Brain (organoid and tissue), 16 donors: ENCODE measurements at places on chromosomes 3 and 15.

- no peak for DNase-seq
Measured at GRCh38 chr3:97662762-97663161, 101.8 kb upstream of the ARL6 start.

- DNase-seq: no peak
Measured at GRCh38 chr3:183485093-183485492, 56.7 kb upstream of the MCF2L2 start.

- peak; percentile 53 for DNase-seq
Measured at GRCh38 chr3:127792541-127793292, 29.6 kb downstream of the MGLL start.

- no peak for DNase-seq
Measured at GRCh38 chr3:50318615-50319014, 3.9 kb downstream of the HYAL2 start.

DNA sequence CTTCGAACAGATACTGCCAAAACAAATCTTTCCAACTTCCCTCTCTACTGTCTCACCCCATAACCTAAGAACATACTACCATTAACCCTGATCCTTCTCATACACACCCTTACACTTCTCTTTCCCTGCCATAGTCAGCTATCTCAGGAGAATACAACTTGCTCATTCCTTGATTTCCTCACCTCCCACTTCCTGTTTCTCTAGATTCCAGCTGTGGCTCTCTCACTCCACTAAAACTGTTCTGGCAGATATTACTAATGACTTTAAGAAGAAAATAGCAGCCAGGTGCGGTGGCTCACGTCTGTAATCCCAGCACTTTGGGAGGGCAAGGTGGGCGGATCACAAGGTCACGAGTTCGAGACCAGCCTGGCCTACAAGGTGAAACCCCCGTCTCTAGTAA, 4.6 kb downstream of the LSG1 start:
- no peak for DNase-seq

DNA sequence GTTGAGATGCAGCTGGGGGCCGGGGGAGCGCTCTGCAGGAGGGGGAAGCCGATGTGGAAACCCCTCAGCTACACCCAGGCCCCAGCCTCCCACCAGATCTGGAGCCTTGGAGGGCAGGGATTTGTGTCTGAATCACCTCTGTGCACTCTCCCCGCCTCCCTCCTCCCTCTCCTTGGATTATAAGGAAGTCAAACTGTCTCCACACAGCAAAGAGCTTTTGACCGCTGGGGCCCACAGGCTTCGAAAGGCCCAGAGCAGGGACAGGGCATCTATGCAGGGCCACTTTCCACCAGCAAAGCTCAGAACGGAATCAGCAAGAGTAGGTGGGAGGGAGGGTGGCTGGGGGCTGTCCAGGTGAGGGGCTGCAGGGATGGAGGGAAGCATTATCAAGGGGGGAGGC, 68.9 kb downstream of the IQSEC1 start:
- no peak for DNase-seq

DNA sequence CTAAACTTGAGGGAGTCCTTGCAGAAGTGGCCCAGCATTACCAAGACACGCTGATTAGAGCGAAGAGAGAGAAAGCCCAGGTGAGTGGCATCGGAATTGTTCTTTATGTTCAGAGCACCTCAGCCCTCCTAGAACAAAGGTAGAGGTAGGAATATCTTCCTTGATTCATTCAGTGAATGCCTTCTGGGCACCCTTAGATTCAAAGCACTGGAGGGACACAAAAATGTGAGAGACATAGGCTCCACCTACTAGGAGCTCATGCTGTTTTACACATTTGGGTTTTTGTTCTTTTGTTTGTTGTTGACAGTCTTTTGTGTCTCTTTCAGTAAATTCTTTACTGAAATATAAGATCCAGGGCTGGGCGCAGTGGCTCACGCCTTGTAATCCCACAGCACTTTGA, 68.2 kb downstream of the IQGAP1 start:
- no peak for DNase-seq

GRCh38 chr3:32239307-32240158, 1.1 kb downstream of the CMTM8 start:
- DNase-seq: no peak

- no peak for DNase-seq
Measured at GRCh38 chr15:70712271-70712670, 51.1 kb downstream of the UACA start.

DNA sequence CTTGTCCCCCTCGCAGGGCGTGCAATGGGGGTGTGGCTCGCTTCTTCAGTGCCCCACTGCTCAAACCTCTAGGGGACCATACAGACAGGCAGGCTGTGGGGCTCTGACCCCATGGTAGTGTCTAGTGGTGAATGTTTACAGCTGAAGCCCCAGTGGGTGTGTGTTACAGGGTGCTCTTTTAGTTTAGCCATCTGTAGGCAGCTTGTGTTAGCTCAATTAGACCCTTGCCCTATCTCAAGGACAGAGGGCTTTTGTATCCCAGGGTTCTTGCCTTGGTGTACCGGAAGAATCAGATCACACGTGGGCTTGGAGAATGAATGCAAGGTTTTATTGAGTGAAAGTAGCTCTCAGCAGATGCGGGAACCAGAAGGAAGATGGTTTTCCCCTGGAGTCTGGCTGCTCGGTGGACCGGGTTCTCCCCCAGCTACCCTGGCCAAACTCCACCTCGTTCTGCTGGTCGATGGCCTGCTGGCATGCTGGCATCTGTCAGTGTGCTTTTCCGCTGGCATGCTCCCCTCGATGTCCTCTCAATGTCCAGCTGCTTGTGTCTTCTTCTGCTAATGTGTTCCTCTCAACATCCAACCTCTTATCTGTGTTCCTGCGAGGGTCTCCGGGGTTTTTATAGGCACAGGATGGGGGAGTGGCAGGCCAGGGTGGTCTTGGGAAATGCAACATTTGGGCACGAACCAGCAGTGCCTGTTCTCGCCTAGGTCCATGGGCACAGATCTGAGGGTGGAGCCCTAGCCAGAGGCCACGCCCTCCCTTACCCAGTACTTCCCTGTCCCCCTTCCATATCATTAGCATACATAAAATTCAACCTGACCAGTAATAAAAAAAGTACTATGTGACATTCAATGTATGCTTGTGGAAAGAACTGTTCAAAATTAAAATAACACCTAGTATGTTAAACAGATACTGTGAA, 6.6 kb downstream of the SPCS1 start:
- no peak for DNase-seq

- DNase-seq: no peak
Measured at GRCh38 chr15:99983886-99984286, 250.6 kb upstream of the LYSMD4 start.

DNA sequence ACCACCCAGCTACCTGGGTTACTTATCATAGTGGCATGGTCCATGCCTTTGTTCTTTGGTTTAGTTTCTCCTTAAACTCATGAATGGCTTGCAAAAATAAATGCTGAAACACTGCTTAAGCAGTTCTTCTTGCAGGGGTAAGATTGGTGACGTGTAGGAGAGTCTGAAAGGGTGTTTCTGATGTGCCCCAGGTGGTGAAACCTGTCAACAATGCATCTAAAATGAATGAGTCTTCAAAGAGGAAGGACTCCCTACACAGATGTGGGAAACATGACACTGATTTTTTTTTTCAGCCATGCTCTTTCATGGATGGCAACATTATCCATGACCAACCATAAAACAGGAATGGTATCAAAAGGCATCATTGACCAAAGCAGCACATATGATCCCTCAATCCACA, 72.0 kb downstream of the KCNH8 start:
- DNase-seq: no peak

DNA sequence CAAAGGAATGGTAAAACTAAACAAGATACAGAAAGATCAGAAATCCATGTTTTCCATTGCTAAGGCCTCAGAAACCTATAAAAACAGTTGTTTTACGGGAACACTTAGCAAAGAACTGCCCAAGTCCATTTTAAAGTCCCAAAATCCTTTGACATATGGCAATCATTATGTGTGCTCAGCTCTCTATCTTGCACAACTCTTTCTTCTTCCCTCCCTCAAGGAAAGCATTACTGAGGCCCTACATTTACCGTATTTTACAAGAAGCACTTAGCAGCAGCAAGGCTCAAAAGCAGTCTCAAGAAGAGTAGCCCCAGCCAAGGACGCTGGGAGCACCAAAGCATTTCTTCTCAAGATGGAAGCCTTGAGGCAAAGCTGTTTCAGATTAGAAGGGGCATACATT, 169.6 kb upstream of the LRTM1 start:
- DNase-seq: no peak

- no peak for DNase-seq
Measured at GRCh38 chr3:116056280-116056679, 389.0 kb downstream of the LSAMP start.

- no peak for DNase-seq
Measured at GRCh38 chr3:125382298-125382697, 7.2 kb upstream of the ZNF148 start.

DNA sequence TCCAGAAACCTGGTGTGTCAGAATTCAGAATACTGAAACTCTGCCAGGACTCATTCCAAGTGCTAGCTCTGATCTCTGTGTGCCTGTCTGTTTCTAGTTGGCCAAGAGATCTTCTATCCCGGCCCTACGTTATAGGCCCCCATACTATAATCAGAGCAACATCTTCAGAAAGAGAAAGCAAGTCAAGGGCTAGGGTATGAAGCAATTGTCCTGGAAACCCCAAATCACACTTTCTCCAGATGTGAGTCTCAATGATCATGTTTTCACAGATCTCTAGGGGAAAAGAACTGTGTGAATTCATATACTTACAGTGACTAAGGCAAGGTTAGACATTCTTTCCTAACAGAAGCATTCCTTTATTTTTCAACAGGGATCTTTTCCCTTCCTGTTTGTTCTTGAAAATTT, 309.7 kb downstream of the SLC9A9 start:
- DNase-seq: no peak

GRCh38 chr3:49754536-49754935, 30.8 kb upstream of the GMPPB start:
- no peak for DNase-seq

GRCh38 chr3:129482721-129483120, 42.7 kb downstream of the IFT122 start:
- DNase-seq: no peak

- DNase-seq: no peak
Measured at GRCh38 chr3:21377071-21377769, 373.8 kb downstream of the ZNF385D start.

- no peak for DNase-seq
Measured at GRCh38 chr3:150238048-150238802, 169.9 kb upstream of the TSC22D2 start.

- no peak for DNase-seq
Measured at GRCh38 chr15:38687340-38687739, 122.7 kb upstream of the RASGRP1 start.

DNA sequence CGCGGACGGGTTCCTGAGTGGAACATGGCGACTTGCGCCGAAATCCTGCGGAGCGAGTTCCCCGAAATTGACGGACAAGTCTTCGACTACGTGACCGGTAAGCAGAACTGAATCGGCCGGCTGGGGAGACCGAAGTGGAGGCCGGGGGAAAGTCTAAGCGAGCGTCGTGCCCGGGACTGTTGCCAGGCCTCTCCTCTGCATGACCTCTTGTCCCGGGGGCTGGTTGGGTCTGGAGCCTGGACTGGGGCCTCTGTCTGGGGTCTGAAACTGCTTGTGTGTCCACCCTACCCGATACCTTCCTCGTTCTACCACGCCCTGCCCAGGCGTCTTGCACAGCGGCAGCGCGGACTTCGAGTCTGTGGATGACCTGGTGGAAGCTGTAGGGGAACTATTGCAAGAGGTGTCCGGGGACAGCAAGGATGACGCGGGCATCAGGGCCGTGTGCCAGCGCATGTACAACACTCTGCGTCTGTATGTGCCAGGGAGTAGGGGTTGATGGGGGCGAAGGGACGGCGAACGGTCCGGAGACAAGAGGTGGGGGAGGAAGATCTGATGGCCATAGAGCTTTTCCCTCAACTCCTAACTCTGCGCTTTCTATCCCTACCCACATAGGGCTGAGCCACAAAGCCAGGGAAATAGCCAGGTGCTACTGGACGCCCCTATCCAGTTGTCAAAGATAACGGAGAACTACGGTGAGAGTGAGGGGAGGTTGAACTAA, at the start of gene ABCF3:
ABCF3 (plus strand) TSS at position 16 of the 718 bp plus-strand sequence; CDS start at position 25, 9 bp downstream.
- DNase-seq: no peak

DNA sequence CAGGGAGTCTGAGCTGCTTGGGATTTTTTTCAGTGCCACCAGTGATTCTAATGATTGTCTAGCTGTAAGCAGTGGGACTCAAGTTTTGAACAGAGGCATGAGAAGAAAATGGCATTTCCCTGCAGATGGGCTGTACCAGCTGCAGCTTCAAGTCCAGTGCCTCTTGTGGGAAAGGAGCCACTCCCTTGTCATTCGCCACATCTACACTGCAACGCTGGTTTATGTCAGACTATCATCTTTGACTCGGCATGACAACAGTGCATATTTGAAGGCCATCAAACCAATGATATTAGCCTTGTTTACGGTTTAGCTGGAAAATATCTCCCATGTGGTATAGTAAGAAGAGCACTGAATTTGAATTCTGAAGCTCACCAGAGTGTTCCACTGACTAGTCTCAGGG, 22.2 kb downstream of the SCG5 start:
- DNase-seq: no peak

DNA sequence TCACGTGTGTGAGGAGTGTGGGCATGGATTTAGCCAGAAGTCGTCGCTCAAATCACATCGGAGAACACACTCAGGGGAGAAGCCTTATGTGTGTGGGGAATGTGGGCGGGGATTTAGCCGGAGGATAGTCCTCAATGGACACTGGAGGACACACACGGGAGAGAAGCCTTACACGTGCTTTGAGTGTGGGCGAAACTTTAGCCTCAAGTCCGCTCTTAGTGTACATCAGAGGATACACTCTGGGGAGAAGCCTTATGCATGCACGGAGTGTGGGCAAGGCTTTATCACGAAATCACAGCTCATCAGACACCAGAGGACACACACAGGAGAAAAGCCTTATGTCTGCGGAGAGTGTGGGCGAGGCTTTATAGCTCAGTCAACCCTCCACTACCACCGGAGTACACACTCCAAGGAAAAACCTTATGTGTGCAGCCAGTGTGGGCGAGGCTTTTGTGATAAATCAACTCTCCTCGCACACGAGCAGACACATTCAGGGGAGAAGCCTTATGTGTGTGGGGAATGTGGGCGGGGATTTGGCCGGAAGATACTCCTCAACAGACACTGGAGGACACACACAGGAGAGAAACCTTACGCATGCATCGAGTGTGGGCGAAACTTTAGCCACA, 28.1 kb downstream of the ZNF589 start:
- no peak for DNase-seq

GRCh38 chr3:84963137-84963536, 4.3 kb downstream of the CADM2 start:
- DNase-seq: no peak

- DNase-seq: no peak
Measured at GRCh38 chr15:66496951-66497501, 536 bp downstream of the SNAPC5 start.

DNA sequence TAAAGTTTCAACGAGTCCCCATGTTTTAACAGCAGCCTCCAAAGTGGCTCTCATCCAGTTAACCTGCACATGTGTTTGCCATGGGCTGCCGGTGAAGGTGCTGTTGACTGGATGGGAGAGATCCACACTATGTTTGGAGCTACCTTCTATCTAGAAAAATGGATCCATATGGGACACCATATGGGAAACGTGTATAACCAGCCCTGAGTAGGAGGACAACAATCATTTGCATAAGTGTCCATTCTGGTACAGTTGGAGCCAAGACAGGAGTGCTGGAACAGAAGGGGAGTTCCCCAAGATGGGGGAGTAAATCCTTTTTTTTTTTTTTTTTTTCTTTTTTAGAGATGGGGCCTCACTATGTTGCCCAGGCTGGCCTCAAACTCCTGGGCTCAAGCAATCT, 36.6 kb downstream of the MKRN2 start:
- DNase-seq: no peak

- DNase-seq: peak; percentile 9
Measured at GRCh38 chr15:51678096-51678495, 3.2 kb upstream of the SCG3 start.
